ENCODE measurements at places on chromosomes 1 and 21.

- DNase-seq = no peak
Measured at GRCh38 chr1:15952317-15953258, 23.3 kb downstream of the ZBTB17 start.

DNA sequence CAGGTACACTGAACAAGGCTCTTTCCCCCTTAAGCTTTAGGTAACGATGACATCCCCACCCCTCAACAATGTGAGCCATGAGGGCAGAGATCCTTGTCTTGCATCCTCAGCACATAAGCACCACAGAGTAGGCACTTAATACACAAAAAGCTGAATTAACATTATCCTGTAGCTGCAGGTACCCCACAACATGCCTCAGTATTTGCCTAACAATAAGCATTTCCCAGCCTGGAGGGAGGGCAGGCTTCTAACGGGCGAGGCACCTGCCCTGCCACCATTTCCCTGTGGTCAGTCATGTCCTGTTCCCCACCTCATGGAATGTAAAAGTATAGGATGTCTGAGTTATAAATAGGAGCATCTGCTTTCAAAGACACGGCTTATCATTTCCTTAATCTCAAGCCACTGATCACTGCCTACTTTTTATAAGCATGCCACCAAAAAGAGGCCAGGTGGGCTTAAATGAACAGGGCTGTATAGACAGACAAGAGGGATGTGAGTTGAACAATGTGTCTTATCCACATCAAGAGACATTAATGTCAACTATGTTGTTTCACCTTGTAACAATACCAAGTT is 3.4 kb downstream of the CAPZB start:
- DNase-seq = no peak

DNA sequence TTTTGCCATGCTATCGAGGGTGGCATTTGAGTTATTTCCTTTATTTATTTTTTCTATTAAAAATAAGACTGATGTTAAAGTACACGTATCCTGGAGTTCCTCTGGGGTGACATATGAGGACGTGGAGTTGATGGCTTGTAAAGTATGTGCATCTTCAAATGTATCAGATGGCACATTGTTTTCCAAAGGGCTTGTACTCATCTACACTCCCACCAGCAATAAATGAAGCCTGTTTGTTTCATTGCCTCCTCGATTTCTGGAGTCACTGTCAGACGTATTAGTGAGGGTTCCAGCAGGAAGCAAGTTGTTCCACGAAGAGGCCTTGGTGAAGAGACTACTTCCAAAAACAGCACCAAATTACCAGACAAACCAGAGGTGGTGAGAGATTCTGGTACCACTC is 423.9 kb downstream of the NPHP4 start:
- no peak for DNase-seq

GRCh38 chr1:7558921-7559869 is 211.9 kb upstream of the VAMP3 start:
- no peak for DNase-seq

DNA sequence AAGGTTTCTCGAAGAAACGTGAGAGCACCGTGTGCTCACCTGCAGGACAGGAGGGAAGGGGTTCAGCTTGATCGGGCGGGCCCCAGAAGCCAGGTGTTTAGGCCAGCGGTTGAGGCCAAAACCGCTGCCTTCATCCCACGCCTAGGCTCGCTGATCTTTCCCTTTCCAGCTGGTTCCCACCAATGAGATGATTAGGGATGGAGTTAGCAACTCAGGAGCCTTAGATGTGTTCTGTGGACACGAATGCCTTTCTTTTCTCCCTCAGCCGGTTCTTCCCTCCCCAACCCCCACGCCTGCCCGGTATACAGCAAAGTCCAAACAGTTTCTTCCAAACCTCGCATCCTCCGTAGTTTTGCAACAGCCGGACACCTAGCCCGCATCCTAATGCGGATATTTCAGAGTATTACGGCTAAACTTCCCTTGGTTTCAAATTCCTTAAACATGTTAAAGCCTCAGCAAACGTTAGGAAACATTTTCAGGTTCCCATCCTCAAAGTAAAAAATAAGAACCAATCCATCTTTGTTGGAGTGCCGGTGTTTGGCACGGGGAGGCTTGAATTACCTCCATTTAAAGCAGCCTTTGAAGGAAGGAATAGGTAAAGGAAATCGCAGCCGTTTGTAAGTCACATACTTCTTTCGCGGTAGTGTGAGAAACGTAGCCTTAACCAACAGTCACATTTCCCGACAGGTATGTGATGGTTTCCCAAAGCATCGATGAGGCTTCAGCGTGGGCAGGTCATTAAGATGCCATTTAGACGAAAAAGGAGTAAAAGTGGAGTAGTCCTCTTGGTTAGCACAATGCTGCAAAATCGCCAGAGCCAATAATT is 1.1 kb downstream of the LRRC8C start:
- peak; percentile 41 for DNase-seq
